Muscle of leg (tissue), 16 donors: ENCODE measurements at places on chromosomes 5 and 9.
A peak's percentile ranks its signal among the peaks of the same experiment; 100 is the strongest.

GRCh38 chr5:7884491-7885267, 15.7 kb downstream of the MTRR start:
- DNase-seq: no peak

DNA sequence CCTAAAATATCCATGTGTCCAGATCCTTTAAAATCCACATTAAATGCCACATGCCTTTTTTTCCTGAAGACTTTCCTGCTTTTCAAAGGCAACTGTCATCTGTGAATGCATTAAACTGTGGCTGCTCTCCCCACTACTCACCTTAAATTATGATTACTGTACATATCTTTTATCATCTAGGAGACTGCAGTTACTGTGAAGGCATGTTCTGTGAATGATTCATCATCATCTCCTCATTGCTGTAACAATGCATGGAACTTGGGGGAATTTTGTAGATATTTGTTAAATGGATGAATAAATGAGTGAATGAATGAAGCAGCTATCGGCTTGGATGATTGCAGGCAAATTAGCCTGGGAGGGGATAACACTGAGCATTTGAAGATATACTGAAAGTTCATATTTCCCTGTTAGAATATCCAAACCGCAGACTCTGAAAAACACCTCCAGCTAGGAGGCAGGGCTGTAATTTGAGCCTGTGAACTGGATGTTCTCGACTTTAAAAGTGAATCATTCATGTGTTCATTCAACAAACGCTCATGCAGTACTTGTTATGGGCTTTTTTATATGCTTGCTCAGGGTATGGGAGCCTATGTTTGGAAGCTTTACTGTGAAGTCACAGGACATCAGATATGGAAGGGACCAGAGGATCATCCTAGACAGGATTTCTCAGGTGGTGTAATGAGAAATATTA, 519.2 kb downstream of the KIF4B start:
- no peak for DNase-seq

GRCh38 chr5:108749128-108749861, 1.6 kb downstream of the FER start:
- peak; percentile 80 for DNase-seq

- DNase-seq: no peak
Measured at GRCh38 chr5:148372166-148372725, 11.5 kb upstream of the FBXO38 start.

- DNase-seq: peak; percentile 15
Measured at GRCh38 chr5:77210964-77211690, 647 bp downstream of the PDE8B start.

DNA sequence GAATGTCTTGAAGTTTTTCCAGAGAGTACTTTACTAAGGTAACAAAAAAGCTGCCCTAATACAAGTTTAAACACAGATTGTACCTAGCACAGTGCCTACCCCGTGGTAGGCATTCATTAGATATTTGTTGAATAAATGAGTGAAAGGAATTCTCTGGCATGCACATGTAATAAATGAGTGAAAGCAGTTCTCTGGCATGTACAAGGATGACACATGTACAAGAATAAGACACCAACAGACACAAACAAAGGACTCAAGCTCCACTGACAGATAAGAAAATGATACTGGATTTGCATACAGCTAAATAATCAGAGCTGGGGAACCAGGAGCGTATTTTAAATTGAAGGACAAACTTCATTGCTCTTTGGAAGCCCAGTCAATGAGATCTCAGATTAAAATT, 535.8 kb downstream of the EFNA5 start:
- no peak for DNase-seq

GRCh38 chr5:37739817-37740261, 100.0 kb downstream of the GDNF start:
- no peak for DNase-seq

DNA sequence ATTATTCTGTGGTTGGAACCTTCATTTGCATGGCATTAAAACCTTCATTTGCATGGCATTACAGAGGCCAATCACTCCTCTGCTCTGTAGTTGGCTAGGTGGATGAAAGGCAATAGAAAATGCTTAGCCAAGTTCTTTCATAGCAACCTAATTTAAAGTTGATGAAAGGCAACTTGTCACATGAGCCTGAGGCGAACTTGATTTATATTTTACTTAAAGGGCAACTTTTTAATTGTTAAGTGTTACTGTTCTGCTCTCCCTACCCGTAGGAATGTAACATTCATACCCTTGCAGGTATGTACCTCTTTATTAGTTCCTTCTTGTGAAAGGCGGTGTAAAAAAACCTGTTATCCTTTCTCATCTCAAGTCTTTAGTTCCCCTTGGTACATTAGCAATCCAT, 7.9 kb upstream of the ERMP1 start:
- no peak for DNase-seq

GRCh38 chr5:1383344-1383743, 38.4 kb upstream of the CLPTM1L start:
- DNase-seq: no peak

DNA sequence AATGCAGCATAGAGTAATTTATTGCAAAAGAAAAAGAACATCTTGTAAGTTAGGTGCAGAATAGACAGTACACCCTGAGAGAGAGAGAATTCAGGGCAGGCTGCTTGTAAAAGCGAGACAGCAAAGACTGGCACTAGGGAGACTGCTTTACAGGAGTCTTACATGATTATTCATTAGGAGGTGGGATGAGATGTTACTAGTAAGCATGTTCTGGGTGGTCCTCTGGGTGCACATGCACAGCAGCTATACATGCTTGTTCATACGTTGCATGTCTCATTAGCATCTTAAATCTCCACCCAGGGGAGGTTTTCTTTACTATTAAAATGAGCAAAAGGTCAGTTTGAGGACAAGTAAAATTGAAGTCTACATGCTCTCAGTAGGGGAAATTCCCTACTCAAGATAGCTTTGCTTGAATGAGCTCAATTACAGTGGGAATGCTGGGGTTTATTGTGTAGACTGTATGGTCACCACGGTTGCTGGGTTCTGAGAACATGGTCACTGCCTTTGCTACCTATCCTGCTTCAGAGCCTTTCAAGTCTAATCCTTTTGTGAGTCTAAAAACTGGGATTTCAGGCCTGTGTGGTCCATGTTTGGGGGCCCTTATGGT, 60.6 kb downstream of the RGS7BP start:
- DNase-seq: no peak

- DNase-seq: peak; percentile 49
Measured at GRCh38 chr5:38448568-38449350, 107.7 kb downstream of the LIFR start.
